GM23248 (cell line): ENCODE measurements at places on chromosomes 16 and 17. TPM values are rescaled to one million over a fixed set of nuclear protein-coding genes. Genes with fewer than 3 reads are reported as not detected.

DNA sequence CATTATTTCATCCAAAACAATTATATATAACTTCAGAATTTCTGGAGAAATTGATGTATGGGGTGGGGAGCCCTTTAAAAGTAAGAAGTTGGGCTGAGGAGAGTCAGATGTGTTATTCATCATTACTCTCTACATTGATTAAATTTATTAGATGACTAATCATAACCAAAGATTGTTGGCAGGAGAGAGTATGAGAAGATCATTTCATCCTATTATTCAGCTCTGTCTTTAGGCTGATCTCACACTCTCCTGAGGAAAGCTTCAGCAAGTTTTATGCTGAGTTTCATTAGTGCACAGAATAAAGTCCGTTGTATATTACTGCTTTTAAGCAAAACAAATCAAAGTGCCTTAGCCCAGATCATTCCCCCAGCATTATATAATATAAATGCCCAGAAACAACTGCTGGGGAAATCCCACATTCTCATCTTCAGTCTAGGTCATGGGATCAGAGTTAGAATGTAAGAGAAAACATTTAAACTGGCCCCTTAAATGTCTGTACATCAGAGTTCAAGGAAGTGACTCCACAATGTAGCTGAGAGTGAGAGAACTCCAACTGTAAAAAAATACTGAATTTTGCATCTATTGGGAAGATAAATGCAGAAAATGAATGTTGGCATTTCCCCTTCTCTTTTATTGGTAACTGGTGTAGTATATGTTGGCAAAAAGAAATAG is 130.1 kb upstream of the HLF start:
- no peaks in the 10 kb centered on the region for H3K36me3 ChIP-seq
- H3K27ac ChIP-seq: no peak overlapping the region
- peak; percentile 51 for DNase-seq
- H3K4me1 ChIP-seq: peaks cover 11% of the 10 kb centered on the region
- no peaks in the 10 kb centered on the region for H3K27me3 ChIP-seq

- no peaks in the 10 kb centered on the region for H3K36me3 ChIP-seq
- H3K27me3 ChIP-seq: no peaks in the 10 kb centered on the region
- peak; percentile 32 for DNase-seq
- H3K4me3 ChIP-seq: no peak overlapping the region
- 0 out of 2 replicates have a peak, but pooled peaks cover 6% of the 10 kb centered on the region for H3K4me1 ChIP-seq
- no peak overlapping the region for H3K27ac ChIP-seq
These were observed 1.5 kb upstream of the CMIP start for GRCh38 chr16:81442916-81443687.

DNA sequence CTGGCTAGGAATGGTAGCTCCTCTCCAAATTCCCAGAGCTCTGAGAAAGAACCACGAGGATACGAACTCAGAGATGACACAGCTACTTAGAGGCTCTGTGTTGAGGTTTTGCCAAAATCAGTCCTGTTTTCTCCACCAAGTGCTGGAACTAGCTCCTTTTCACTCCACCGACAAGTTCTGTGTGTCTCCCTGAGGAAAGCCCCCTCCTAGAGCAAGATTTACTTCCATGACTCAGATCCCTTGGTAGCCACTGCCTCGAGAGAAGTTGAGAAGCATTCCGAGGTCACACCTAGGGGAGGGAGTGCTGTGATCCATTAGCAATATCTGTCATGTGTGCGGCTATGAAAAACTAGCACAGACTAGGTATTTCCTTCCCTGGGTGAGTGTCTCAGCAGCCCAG is 30.6 kb downstream of the IL21R start:
- H3K36me3 ChIP-seq: no peaks in the 10 kb centered on the region
- H3K27ac ChIP-seq: peak overlapping the region; percentile 77
- H3K4me3 ChIP-seq: no peak overlapping the region
- no peaks in the 10 kb centered on the region for H3K27me3 ChIP-seq
- H3K4me1 ChIP-seq: peaks cover 16% of the 10 kb centered on the region
- peak; percentile 89 for DNase-seq

Gene TRIM72
- not detected in 2 replicates for total RNA-seq

GRCh38 chr17:5050278-5050677 is 15.1 kb upstream of the SLC52A1 start:
- DNase-seq: no peak
- H3K4me3 ChIP-seq: no peak overlapping the region
- no peaks in the 10 kb centered on the region for H3K4me1 ChIP-seq
- H3K36me3 ChIP-seq: no peaks in the 10 kb centered on the region
- no peak overlapping the region for H3K27ac ChIP-seq
- no peaks in the 10 kb centered on the region for H3K27me3 ChIP-seq

Gene SLX4
- total RNA-seq: 2.3 and 6.2 TPM in 2 replicates
